Activated CD8-positive, alpha-beta T cell treated with anti-CD3 and anti-CD28 coated beads for 36 hours (primary cell): ENCODE measurements at places on chromosomes 7 and 10.

- no peak for DNase-seq
Observed at GRCh38 chr7:128801667-128802418, 10.1 kb downstream of the CCDC136 start.

DNA sequence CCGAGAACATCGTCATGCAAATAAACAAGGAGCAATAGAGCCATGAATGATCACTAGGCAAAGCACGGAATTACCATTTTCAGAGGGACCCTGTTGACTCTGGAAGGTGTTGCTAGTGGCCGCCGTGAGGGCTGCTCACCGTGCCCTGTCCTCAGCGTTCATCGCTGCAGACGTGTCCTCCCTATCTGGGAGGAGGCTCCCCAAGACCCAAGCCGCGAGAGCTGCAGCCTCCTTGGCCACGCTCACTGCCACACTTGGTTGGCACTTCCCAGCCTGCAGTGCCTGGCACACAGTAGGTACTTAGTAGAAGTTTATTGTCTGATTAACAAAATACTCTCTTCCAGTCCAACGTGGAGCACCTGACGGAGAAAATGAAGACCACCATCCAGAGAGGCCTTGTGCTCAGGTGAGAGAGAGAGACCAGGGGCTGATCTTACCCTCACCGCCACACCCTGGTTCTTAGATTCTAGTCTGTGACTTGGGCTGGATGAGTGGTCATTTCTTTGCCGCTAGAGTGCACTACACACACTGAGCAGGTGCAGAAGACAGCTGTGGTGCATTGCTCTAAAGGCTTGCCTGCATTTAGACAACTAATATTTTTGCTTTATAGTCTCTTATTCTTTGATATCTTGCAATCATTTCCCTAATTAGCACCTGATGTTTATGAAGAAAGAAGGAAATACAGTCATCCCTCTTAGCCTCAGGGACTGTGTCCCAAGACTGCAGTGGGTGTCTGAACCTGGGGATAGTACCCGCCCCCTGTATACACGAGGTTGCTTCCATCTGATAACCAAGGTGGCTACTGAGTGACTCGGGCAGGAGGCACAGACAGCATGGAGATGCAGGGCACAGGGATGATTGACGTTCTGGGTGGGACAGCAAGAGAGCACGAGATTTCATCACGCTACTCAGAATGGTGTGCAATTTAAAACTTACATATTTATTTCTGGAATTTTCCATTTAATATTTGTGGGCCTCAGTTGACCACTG is 40.3 kb downstream of the PITRM1 start:
- no peak for DNase-seq

- DNase-seq, result no peak
Observed at GRCh38 chr7:16815001-16815400, 10.2 kb upstream of the AGR2 start.

- no peak for DNase-seq
Observed at GRCh38 chr7:142063551-142064442, 47.7 kb upstream of the MGAM2 start.

DNA sequence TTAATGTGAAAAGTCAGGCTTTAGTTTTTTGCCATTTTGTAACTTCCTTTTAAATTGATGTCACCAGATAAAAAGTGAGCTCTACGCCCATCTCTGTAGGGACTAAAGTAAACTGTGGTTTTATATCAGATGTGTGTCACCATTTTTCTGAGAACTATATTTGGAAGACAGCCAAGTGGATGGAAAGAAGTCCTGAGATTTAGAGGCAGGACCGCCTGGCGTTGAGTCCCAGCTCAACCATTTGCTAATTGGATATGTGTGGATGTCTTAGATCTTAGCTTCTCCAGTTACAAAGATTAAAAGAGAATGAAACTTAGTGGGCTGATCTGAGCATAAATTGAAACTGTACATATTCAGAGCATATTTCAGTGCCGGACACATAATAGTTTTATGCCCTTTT is 691.6 kb upstream of the CELF2 start:
- DNase-seq, result no peak

DNA sequence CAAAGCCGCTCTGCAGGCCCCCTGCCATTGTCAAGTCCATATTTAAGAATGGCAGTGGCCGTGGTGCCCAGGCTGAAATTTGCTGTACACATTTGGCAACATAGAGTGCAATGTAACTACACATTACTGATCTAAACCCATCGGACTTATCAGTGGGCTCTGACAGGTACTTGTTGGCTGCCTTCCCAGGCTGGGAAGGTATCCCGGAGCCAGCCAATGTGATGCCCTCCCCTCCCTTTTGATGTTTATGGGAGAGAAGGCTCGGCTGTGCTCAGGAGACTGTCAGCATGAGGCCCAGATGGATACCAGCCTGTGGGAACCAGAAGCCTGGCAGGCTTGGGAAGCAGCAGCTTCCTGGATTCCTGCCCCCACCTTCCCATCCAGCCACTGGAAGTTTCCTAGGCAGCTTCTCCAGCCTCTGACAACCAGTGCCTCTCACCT is 146.1 kb upstream of the TCF7L2 start:
- DNase-seq, result no peak

- DNase-seq, result no peak
Observed at GRCh38 chr7:150860978-150861295, 8.6 kb downstream of the AOC1 start.

GRCh38 chr7:157228864-157229422 is 90.2 kb downstream of the UBE3C start:
- DNase-seq, result peak; percentile 35

DNA sequence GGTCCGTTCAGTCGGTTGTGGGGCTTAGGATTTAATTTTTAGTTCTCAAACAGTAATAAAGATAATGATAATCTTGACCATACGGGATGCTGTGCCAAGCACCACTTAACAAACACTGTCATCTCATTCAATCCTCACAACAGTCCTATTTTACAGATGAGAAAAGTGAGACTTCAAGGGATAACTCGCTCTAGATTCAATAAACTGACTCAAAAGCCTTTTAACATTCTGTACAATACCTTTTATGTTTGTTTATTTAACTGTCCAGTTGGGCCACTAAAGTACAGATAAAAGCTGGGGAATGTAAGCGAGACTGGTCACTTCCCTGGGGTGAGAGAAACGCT is 437 bp upstream of the CFAP69 start:
- no peak for DNase-seq
